Activated CD4-positive, alpha-beta T cell treated with anti-CD3 and anti-CD28 coated beads, Interleukin-2, amount 50 U/mL, for 24 hours (primary cell): ENCODE measurements at places on chromosomes 2 and 18.

GRCh38 chr2:198973785-198974184 is 484.0 kb downstream of the SATB2 start:
- DNase-seq, result no peak

GRCh38 chr18:68017385-68017784 is 500.9 kb upstream of the DSEL start:
- no peak for DNase-seq

GRCh38 chr18:56388571-56388970 is 249.8 kb downstream of the TXNL1 start:
- no peak for DNase-seq

- DNase-seq, result no peak
These were observed 376.1 kb downstream of the XIRP2 start for GRCh38 chr2:167264380-167264779.

DNA sequence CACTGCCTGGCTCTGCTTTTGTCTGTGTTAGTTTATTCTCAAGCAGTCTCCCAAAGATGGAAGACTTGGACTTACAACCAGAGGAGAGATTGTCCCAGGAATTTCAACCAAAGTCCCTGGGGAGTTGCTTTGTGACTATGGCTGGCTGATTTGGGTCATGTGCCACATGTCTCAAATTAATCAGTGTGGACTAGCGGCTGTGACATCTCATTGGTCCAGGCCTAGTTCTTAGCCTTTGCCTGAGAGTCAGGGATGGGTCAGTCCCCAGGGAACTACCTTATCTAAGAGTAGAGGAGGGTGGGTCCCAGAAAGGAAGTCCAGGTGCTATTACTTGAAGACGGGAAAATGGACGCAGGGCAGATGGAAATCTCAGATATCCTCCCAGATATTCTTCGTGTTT is 217.1 kb downstream of the ACKR3 start:
- no peak for DNase-seq

DNA sequence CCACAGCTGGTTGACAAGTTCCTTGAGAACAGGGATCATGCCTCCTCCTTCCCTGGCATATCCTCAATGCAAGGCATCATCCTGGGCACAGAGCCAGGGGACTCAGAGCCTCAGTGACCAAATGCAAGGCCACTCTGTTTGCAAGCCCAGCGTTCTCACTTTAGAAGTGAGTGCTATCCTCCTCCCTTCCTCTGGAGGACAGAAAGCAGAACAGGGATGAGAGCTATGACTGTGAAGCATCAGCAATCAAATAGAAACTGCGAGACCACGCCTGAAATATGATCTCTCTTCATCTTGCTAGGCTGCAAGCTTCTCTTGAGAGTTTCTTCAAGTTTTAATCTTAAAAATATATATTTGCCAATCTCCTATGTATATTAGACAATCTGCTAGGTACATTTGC is 119.8 kb downstream of the LRATD1 start:
- DNase-seq, result no peak

DNA sequence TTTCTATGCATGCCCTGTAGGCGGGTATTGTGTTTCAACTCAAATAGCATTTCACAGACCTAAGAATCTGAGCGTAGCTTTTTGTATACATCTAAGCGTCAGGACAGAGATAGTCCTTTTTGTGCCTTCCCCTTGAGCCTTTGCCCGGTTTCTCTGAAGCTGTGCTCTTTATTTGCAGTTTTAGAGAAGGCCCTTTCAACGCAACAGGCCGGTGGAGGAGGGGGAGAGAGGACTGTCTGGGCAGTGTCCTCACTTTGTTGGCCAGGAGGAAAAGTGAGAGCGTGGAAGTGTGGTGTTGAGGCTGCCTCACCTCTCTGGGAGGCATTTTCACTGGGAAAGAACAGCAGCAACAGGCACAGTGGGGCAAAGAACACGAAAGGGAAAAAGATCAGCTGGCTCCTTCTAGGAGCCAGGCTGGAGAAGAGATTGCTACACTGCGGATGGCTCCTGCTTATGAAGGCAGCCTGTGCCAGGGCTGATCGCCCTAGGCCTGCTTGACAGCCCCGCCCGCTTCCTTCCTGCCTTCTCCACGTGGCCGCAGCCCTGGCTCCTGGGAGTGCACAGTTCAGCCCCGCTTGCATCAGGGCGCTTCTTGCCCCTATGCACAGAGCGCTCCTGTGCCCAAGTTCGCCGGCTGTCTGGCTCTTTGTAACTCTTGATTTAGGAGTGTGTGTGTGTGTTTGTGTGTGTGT is 195.6 kb upstream of the POU3F3 start:
- DNase-seq, result no peak

GRCh38 chr18:75475228-75475627 is 47.7 kb upstream of the SMIM21 start:
- no peak for DNase-seq
